CD4-positive, alpha-beta T cell treated with Interleukin-4 for 4 hours (primary cell): ENCODE measurements at places on chromosomes 2 and 18.
A peak's percentile ranks its signal among the peaks of the same experiment; 100 is the strongest.

GRCh38 chr2:74690571-74690970, 36.5 kb downstream of the SEMA4F start:
- peak; percentile 45 for DNase-seq

DNA sequence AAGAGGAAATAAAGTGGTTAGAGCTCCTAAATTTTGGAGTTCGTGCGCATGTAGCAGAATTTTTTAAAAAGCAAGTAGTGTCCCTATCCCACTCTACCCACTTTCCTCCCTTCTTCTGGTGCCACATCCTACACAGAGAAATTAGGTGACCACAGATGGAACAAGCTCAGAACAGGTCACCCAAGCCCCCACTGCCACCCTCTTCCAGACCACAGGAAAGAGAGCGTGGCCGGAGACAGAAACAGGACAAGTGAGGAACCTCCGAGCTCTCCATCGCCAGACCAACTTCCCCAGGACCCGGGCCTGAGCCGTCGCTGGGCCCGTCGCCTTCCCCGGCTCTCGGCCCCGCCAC, 433 bp downstream of the NPC1 start:
- no peak for DNase-seq

DNA sequence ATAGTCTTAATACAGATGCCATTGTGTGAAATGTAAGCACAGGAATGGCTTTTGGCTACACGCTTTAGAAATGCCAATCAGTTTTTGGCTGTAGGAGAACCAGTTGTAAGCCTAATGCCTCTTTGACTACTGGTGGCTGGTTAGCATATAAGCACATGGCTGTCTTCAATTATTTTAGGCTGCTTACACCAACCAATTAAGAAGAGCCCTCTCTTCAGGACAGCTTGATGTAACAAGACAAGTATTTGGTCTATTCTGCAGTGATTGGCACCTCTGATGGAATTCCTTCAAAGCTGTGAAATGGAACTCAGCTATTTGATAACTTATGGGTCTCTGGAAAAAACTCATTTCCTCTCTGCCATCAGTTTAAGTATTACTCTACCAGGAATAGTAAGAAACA, 680.1 kb upstream of the FSHR start:
- no peak for DNase-seq

DNA sequence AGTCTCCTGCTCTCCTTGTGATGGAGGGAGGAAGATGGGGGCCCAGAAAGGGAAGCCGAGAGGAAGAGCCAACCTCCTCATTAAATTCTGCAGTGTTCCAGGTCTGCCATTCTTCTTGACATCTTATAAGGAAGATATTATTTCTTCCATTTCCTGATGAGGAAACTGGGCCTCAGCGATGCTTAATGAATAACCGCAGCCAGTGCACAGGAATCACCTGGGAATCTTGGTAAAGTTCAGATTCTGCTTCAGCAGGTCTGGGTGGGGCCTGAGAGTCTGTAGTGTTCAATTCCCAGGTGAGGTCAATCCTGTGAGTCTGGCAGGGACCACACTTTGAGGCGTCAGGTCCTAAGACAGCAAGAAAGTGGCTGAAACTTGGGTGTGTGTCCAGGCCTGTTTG, 17.3 kb downstream of the PCARE start:
- DNase-seq: no peak

DNA sequence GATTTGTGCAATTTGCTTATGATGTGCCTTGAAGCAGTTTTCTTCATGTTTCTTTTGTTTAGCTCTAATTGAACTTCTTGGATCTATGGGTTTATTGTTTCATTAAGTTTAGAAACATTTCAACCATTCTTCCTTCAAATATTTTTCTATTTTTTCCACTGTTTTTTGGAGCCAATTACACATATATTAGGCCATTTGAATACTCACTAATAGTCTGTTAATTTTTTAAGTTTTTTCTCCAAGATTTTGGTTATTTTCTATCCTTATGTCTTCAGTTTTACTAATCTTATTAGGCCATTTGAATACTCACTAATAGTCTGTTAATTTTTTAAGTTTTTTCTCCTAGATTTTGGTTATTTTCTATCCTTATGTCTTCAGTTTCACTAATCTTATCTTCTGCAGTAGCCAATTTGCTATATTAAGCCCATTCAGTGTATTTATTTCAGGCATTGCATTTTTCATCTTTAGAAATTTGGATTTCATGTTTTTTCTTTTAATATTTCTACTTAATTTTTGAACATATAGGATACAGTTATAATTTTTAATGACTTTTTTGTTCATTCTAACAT, 9.5 kb upstream of the TMEM87B start:
- no peak for DNase-seq

GRCh38 chr2:230140667-230141066, 71.9 kb upstream of the SLC16A14 start:
- no peak for DNase-seq

GRCh38 chr18:76486574-76486973, 8.5 kb downstream of the ZNF516 start:
- DNase-seq: no peak

DNA sequence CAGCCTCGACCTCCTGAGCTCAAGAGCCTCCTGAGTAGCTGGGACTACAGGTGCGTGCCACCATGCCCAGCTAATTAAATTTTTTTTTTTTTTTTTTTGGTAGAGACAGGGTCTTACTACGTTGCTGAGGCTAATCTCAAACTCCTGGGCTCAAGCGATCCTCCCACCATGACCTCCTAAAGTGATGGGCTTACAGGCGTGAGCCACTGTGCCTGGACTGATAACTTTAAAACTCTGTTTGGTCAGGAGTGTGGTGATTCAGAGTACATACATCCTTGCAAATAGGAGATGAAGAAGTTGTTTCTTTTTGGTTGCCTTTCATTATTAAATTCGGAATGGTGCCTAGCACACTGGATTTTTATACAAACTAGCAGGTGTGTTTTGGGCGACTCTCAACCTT, 73.0 kb downstream of the LTBP1 start:
- DNase-seq: no peak

GRCh38 chr2:28155627-28156026, 237.0 kb upstream of the FOSL2 start:
- DNase-seq: no peak

- no peak for DNase-seq
These were observed 15.7 kb upstream of the MYO3B start for GRCh38 chr2:170162271-170162632.

DNA sequence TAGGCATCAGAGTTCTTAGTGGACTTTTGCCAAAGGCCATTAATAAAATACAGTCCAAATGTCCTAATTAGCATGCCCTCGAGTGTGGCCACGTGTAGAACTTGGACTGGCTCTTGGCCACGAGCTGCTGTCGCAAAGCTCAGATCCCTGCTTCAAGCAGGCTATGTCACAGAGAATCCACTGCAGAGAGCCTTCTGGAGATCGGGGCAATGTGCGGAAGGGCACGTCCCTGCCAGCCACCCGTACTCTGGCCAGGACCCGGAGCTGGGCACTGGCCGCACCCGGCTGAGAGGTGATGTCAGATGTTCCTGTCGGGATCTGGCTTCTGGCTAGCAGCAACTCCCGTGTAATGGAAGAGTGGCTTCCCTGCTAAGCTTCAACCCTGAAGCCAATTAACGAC, 432.7 kb upstream of the ID2 start:
- DNase-seq: no peak

DNA sequence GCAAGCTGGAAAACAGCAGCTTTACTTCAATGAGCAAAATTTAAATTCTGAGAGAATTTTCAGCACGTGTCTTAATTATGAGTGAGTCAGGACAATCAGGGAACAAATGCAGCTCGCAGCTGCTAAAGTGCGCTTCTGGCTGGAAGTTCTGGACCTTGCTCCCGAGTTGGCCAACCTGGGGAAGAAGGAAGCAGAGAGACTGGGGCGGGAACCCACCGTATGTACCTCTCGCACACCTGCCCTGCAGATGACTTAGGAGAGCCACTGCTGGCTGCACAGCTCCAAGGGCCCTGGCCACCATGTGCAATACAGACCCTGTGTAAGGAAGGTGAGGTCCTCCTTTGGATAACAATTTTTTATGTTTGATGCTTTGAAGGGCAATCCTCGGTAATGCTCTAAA, 42.4 kb downstream of the REEP1 start:
- DNase-seq: no peak

GRCh38 chr2:182852801-182853200, 13.6 kb downstream of the FRZB start:
- DNase-seq: no peak

- DNase-seq: no peak
These were observed 49.7 kb upstream of the MAPRE2 start for GRCh38 chr18:34991561-34991960.

GRCh38 chr18:68177807-68178702, 536.9 kb downstream of the TMX3 start:
- DNase-seq: no peak

DNA sequence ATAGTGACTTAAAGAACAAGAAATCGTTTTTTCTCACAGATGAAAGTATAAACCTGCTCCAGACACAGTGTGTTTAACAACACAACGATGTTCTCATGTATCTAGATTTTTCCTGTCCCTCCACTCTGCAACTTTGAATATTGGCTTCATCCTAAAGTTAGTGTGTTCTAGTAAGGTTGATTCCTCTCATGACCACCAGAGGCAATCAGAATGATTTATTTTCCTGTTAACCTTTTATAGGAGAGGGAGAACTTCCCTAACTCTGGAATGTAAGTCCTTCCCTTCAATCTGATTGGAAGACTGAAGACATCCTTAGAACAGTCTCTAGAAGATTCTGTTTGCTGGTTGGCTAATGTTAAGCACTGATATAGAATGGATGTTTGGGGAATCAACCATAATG, 41.0 kb upstream of the TAF4B start:
- DNase-seq: no peak

- no peak for DNase-seq
These were observed 71.5 kb downstream of the SNTG2 start for GRCh38 chr2:1022178-1022577.

GRCh38 chr2:55168221-55169154, 63.6 kb downstream of the CLHC1 start:
- peak; percentile 63 for DNase-seq

DNA sequence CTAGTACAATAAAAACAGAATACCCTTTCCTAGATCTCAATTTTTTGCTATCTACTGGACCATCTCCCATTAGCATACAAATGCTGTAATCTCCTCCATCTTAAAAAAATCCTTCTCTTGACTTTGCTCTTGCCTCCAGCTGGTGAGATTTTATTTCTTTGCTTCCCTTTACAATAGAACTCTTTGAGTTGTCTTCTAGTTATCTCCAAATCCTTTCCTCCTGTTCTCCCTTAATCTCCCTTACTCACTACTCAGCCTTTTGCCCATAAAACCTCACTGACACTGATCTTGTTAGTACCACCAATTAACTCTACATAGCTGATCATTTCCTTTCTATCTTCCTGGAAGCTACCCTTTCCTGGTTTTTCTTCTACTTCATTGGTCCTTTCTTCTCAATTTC, 63.5 kb upstream of the FRZB start:
- DNase-seq: no peak

GRCh38 chr2:179556425-179556824, 291.8 kb upstream of the SESTD1 start:
- DNase-seq: no peak

GRCh38 chr2:119599384-119599783, 55.1 kb downstream of the CFAP221 start:
- DNase-seq: no peak

GRCh38 chr2:72925328-72925943, 8.1 kb downstream of the EMX1 start:
- no peak for DNase-seq

- no peak for DNase-seq
These were observed 1.2 kb downstream of the KIF5C start for GRCh38 chr2:148876202-148876594.

- no peak for DNase-seq
These were observed 108.0 kb upstream of the HAAO start for GRCh38 chr2:42900289-42900891.

GRCh38 chr2:144516411-144516980, 3.4 kb downstream of the ZEB2 start:
- no peak for DNase-seq

GRCh38 chr18:77116201-77117080, 16.1 kb downstream of the MBP start:
- DNase-seq: no peak

DNA sequence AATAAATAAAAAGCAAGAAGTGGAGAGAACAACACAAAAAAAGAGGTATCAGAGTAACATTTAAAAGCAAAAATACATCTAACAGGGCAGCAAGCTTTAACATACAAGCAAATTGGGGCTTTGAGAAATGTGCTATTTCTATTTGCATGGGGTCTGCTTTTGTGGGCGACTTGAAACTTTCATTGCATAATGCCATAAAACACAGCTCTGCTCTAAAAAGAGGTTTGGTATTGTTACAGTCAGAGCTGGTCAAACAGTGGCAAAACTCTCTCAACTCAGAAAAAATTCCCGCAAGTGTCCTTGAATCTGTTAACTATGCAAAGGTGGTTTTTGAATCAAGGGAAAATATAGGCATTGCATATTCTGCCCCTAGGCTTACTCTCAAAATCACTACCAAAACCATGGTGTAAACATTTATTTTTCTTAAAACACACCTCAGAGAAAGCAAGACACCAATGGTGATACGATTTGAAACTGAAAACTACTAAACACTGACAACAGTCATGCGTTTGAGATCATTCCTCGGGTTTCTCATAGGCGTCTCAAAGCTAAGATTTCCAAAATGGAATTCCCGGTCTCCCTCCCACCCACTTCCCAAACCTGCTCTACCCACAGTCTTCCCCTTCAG, 45.5 kb downstream of the RNF152 start:
- DNase-seq: no peak

DNA sequence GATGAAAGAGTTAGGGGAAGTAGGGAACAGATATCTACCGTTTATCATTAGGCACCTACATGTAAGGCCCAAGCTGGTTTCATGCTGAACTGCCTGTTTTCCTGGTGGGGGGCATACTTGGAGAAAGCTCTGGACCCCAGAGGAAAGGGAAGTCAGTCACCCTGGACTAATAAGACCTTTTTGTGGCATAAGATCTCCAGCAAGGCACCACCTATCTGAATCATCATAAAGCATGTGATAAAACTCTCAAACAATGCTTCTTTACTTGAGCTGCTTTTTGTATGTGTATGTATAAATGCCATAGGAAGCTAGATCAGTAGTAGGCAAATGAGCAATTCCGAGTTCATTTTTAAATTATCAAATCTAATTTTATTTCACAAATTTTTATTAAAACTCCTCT, 104.8 kb downstream of the TANC1 start:
- DNase-seq: no peak

DNA sequence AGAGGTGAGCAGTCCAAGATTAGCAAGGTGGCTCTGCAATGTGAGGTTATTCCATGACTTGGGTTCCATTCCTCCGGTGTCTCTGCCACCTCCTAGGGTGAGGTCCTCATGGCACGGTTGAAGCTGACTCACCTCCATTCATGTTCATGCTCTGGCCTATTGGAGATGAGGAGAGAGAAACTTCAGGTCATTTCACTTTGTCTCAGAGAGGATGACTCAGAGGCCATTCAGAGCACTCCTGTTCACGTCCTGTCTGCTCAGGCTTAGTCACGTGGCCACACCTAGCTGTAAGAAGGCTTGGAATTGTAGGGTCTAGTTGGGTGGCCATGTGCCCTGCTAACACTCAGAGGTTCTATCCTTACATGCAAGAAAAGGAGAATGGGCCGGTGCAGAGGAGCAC, 67.5 kb upstream of the MBOAT2 start:
- no peak for DNase-seq

GRCh38 chr18:61595615-61596251, 262.5 kb downstream of the CDH20 start:
- no peak for DNase-seq

- no peak for DNase-seq
These were observed 238.5 kb upstream of the ZNF521 start for GRCh38 chr18:25590456-25590855.
